ENCODE measurements at places on chromosomes 5 and 9.

DNA sequence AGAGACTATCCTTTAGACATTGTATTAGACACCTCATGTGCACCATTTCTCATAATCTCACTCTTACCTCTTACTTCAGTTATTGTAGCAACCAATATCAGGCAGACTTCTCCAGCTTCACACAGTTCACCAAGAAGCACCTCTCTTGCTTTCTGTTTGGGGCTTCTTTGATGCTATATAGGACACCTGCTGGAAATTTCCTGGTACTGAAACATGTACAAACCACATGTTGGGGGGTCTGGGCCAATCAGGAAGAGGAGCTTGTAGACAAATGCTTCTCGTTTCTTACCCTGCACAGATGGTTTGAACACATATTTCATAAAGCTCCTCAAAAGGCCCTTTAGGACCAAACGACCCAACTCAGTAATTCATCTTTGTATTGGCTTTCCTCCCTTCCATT is 212.1 kb downstream of the IZUMO3 start:
- no peak for DNase-seq

GRCh38 chr9:127977884-127978647 is 2.7 kb downstream of the EEIG1 start:
- no peak for DNase-seq

- DNase-seq: no peak
Measured at GRCh38 chr5:148186248-148187003, 16.4 kb upstream of the SPINK6 start.

DNA sequence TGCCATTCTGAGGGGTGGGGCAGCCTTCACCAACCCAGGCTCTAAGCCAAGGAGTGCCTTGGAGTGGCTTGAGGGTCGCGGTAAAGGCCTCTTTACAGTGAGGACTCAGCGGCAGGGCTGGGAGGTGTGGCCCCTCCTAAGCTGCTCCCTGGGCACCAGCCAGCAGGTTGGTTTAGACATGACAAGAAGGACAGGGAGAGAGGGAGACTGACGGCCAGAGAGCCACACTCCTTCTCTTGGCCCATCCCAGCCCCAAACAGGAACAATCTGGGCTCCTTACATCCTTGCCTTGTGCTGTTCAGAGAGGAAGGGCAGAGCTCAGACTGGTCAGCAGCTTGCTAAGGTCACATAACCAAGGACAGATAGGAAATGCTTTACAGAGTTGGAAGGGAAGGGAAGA is 94.5 kb downstream of the LMX1B start:
- DNase-seq: no peak

- DNase-seq: no peak
Measured at GRCh38 chr5:65822710-65823109, 100.7 kb downstream of the NLN start.

DNA sequence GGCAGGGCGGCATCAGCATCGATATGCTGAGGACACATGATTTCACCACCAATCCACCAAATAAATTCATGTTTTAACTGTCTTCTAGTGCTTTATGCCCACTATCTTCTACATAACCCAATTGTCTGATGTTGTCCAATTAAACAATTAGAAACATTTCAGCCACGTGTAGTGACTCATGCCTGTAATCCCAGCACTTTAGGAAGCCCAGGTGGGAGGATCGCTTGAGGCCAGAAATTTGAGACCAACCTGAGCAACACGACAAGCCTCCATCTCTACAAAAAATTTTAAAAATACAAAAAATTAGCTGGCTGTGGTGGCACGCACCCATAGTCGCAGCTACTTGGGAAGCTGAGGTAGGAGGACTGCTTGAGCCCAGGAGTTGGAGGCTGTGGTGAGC is 128.1 kb downstream of the MYO10 start:
- no peak for DNase-seq

DNA sequence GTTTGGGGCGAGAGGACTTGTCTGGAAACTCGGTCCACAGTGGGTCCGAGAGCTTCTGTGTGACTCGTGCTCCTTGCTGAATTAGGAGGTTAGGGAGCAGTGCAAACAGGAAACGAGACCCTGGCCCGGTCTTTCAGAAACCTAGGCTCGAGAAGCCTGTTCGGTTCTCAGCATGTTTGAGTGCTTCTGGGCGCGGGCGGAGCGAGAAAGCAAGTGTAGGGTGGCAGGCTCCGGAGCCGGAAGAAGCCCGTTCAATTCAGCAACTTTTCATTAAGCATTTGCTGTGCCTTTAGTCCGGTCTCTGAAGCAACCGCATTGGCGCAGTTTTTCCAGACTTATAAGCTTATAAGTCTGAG is 547 bp downstream of the CLTA start:
- peak; percentile 17 for DNase-seq

- DNase-seq: no peak
Measured at GRCh38 chr9:136282272-136282861, 21.5 kb downstream of the CCDC187 start.

DNA sequence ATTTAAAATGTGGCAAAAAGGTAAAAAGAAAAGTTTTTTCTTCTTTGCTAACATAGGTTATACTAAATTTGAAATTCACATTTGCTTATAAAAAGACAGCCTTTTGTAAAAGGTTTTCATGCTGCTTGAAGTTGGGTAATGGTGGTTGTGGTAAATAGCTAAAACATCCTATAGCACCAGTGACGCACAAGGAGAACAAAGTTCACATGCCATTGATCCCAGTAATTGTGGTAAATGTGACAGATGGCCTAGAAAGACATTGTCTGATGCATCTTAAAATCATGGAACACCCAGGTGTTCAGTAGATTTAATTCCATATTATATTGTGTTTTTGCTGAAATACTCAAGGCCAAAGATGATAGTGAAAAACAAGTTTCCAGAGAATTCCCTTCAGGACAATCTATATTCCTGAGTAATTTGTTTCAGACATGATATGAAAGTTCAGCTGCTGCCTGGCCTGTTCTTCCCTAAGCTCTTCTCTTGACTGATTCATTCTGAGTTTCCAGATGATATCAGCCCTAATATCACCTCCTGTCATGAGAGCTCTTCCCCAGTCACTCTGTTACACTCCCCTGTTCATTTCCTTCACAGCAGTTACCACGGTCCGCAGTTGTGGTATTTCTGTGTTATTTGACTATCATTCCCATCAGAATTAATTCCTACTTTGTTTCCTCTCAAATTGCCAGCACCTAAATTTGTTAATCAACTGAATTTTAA is 4.6 kb upstream of the FBXL17 start:
- no peak for DNase-seq

DNA sequence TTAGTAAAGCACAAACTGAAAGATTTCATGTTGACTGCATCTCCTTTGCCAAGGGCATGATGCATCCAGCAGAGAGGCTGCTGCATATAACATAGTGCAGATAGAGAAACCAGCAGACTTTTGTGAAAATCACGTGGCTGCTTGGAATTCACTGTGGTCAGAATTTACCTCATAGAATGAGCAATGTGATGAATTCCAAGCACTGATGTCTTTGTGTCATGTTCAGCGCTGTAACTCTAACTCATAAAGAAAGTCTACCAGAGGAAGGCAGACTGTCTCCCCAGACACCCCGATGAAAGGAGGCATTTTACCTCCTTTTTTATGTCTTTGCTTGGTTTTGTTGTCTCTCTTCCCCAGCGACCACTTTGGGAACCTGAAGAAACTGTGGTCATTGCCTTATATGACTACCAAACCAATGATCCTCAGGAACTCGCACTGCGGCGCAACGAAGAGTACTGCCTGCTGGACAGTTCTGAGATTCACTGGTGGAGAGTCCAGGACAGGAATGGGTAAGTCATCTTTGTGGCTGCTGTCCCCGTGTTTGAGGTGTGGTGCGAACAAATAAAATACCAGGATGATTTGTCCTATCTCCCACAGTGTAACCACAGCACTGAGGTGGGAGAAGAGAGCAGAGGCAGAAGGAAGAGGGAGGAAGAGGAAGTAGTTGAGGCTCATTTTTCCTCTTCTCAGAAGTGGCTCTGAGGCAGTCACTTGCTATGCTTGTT is 42.0 kb downstream of the ITK start:
- DNase-seq: no peak

GRCh38 chr5:14825977-14826376 is 45.6 kb downstream of the ANKH start:
- DNase-seq: peak; percentile 42

DNA sequence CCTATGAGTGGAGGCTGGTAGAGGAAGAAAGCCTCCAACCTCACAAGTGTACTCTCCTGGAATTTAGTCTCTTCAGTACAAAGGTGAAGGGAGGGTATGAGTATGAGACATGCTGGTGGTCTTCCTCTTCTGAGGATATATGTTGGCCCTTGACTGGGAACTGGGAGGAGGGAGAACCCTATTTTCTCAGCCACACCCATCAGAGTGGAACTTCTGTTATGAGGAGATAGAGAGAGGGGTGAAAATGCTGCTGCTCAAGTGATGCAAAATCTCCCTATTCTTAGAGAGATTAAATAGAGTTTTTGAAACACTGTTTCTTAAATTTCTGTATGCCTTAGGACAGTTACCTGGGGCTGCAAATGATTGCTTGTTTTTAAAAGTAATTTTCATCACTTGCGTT is 203.4 kb upstream of the PRR16 start:
- no peak for DNase-seq

GRCh38 chr5:90530736-90531487 is 1.5 kb upstream of the LYSMD3 start:
- no peak for DNase-seq

GRCh38 chr5:112649882-112650281 is 87.8 kb upstream of the APC start:
- DNase-seq: no peak

GRCh38 chr9:7192266-7192665 is 434.5 kb downstream of the KDM4C start:
- DNase-seq: no peak

GRCh38 chr5:126983874-126984266 is 46.5 kb downstream of the MARCHF3 start:
- no peak for DNase-seq

DNA sequence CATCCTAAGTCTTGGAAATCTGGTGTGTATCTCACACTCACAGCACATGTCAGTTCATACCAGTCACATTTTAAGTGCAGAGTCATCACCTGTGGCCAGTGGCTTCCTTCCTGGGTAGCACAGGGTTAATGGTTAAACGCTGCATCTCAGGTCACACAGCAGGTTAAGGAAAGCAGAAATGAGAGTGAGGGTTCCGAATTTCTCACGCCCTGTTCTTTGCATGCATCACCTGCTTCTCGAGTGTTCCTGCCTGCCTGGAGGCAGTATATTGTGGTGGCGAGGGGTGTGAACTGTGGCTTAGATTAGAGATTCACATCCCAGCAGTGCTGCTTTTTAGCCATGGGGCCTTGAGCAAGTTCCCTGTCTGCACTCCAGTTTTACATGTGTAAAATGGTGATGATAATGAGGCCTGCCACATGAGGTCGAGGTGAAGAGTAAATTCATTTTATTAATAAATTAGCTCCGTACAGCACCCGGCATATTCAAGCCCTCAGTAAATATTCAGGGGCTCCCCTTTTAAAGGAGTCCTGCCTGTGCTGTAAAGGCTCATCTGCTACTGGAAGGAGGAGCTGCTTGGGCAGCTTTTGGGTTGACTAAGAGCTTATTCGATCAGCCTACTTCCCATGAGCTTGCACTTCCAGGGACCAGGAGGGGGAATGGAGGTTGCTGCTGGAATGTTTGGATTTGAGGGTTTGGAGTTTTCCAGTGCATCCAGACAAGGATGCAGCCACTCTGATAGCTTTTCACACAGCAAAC is 61.1 kb upstream of the SAP30L start:
- peak; percentile 15 for DNase-seq

DNA sequence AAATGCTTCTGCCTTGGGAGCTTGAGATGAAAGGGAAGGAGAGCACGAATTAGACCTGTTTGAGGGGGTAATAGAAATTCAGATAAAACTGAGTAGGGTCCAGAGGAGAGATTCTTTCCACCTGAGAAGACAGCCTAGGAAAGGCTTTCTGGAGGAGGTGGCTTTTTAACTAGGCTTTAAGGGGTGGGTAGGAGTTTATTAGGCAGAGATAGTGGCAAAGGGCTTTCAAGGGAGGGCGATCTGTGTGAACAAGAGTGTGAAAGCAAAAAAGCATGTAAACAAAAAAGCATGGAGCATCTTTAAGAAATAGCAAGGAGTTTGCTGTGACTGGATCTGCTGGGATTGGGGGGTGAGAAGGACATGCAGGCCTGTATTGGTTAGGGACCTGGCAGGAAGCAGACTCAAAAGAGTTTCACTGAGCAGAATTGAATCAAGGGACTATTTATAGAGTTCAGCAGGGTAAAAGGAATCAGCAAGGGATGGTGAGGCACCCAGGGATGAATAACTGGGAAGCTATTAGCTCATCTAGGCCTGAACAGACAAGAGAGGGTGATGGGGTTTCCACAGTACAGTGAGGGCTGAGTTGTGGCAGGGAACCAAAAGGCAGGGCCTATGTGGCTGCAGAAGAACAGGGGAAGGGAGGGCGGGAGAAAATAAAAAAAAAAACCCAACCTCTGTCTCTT is 18.8 kb downstream of the SLC1A1 start:
- no peak for DNase-seq

- no peak for DNase-seq
Measured at GRCh38 chr9:87387351-87388011, 110.2 kb upstream of the DAPK1 start.

DNA sequence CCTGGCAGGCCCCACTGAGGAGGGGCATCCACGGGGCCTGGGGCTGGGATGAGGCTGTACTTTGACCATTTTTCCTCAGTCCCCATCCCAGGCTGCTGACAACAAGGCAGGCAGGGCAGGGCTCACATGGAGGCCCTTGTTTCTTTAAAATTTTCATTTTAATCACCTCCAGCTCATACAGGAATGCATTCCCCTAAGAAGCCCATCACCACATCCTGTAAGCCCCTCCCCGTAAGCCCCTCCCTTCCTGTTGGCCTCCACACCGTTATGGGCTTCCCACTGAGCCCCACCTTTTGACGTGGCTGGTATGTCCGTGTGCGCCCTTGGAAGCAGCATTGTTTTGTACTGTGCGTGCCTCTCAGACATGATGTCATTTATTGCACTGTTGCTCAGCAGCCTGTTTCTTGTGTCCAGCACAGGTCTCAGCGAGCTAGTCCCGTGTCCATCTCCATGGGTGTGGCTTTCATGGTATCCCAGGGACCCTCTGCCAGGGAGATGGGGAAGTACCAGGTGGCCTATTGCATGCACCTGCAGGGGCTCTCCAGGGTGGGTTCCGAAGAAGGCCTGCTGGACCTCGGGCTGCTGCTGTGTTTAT is 22.4 kb downstream of the PHF2 start:
- DNase-seq: no peak

DNA sequence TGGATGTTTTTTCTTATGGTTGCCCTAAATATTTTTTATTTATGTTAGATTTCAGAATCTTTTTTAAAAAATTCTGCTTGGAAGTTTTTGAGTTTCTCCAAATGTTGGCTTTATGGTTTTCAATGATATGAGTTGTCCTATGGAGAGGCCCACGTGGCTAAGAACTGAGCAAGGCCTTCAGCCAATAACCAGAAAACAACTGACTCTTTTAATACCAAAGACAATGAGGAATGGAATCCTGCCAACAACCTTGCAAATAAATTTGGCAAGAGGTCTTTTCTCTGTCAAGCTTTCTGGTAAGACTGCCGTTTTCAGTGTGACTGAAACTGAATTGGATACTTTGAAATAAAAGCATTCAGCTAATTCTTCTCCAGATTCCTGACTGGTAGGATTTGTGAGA is 1740.1 kb upstream of the WWC1 start:
- DNase-seq: no peak

Measured in NCI-H526 (cell line).